ENCODE measurements at places on chromosomes 1 and 21.

DNA sequence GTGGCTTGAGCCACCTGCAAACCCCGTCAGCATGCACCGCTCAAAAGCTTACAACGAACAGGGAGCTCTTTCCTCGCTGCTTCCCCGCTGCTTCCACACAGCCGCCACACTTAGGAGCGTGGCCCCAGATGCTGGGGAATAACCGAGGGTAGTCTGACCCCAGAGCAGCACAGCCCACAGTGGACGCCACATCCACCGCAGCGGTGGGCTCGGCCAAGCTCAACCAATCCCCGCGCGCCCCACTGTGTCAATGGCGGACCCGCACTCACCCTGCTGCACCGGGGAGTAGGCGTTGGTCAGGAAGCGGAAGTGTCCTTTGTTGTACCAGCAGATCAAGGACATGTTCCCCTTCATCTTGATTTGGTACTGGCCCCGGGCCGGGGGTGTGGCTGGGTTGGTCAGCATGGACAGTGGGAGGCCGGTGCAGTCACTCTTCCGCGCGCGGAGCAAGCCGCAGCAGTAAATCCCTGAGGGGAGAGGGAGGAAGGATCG is 93.5 kb downstream of the PGBD5 start:
- DNase-seq: no peak

DNA sequence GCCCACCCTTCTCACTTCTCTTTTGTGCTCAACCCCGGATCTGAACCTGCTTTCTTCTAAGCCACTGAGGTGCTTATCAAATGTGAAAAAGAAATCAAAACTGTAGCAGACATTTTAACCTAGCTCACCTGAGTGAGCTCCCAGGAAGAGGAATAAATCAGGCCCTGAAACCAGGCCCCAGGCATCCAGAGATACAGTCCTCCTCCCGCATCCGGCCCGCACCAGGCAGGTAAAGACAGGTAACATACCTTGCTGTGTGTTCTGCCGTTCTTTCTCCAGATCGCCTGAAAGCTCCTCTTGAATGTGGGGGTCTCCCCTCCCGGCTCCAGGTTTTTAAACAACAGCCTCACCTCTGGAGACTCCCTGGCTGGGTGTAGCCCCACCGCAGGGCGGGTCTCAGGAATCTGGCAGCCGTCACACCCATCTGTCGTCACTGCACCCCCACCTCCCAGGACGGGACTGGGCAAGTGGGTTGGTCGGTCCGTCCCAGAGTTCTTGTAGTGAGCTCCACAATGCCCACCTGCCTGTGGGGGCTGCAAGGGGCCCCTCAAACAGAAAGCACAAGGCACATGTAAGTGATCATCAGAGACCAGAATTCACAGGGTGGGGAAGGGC is at the start of gene LAMB3:
Gene LAMB3, minus strand, starts transcription at position 305 of the 615 bp plus-strand sequence. CDS start 1,481 bp downstream, outside the sequence.
- no peak for DNase-seq

DNA sequence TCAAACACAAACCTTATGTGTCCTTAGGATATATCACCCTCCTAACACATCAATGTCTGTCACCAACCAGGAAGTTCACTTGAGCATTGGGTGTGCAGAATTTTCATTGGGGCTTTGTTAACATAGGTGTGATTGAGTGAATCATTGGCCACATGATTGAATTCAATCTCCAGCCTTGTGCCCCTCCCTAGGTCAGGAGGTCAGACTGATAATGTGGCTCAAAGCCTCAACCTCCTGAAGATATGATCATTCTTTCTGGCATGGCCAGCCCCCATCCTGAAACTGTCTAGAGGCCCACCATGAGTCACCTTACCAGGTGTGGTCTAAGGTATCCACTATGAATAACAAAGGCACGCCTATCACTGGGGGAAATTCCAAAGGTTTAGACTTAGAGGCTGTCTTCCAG is 90.1 kb downstream of the PKN2 start:
- peak; percentile 48 for DNase-seq

GRCh38 chr1:117930173-117930447 is 571 bp downstream of the WDR3 start:
- no peak for DNase-seq

- no peak for DNase-seq
Measured at GRCh38 chr21:34536820-34537219, 24.8 kb upstream of the KCNE1 start.

GRCh38 chr1:42873670-42874069 is 27.3 kb downstream of the ZNF691 start:
- no peak for DNase-seq
